NCI-H1417 (cell line): ENCODE measurements at places on chromosomes 5 and 9.

DNA sequence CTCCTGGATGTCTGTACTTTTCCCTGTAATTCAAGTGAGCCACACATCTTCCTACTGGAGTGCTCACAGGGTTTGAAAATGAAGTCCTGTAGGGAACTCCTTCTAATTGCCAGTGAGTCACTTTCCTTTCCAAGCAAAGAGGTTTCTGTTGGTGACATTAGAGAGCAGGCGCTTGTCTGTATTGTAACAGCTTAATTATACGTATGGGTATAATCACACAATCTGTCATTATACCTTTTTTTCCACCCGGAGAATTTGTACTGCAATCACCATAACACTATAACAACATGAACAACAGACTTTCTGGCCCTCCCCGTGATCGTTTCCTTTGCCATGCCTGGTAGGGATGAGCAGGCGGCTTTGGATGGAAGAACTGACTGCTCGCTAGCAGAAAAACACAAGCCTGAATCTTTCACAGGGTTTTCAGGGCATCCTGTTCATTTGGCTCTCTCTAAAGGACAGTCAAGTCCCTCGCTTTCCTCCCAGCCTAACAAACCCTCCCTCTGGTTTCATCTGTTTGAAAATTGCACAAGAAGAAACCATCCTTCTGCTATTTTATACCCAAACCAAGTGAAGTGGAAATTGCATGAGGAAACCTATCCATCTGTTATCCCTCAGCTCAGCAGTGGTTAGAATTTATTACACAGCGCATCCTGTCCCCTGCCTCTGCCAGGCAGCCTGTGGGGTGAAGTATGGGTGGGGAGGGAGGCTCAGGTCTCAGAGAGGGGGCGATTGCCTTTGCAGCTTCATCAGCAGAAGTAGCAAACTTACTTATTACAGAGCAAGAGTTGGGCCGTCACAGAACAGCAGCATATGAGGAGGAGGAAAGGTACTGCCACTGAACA lies 307.0 kb upstream of the TLE4 start:
- no peak for DNase-seq

- no peak for DNase-seq
These were observed 12.5 kb downstream of the ZNF354B start for GRCh38 chr5:178872302-178872701.

- no peak for DNase-seq
These were observed 61.2 kb upstream of the MAP1B start for GRCh38 chr5:72046106-72046505.

DNA sequence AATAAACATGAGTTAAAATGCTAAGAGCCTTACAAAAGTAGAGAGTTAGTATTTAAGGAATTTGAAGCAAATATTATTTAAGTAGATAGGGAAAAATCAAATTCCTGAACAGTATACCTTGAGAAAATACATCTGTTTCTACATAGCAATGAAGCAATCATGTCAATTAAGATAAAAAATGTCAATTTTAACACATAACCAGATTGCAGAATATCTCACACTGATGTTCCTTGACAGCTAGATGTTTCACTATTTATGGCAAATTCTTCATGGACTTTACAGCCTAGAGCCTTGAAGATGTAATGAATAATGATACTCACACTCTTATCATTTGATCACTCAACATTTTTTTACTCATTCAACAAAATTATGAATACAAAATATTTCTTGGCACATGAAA lies 708.2 kb upstream of the PTPRD start:
- no peak for DNase-seq

- no peak for DNase-seq
These were observed 71.9 kb downstream of the RALGPS1 start for GRCh38 chr9:126986506-126986951.

DNA sequence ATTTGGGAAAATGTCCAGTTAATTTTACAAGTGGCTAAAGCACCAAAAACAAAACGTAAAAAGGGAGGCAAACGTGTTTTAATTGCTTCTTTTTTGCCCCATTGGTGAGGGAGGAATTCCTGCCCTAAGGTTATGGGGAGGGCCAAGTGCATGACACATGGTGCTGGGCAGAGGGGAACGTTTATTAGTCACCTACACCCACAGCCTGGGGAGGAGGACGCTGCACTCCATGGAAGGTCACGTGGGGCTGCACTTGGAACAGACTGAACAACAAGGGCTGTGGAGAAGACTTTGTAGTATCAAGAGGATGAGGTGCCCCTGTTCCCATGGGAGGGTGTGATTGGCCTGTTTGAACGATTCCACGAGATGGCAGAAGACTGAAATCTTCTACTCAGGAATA lies 13.7 kb upstream of the ADAMTS16 start:
- no peak for DNase-seq

DNA sequence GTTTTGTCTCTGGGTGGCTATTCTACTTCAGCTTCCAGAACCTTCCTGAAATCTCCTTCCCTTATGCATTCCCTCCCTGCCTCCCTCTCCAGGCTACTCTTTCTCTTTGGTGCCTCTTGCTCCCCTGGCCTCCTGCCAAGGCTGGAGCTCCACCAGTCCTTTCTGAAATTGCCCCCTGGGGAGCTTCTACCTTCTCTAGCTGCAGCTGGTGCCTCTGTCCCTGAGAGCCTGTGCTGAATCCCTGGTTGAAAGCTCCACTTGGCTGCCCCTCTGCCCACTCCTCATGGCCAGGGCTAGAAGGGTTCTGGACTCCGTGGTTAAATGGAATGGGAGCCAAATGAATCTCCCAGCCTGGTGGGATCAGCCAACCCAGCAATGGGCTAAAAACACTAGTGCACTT lies 80.1 kb downstream of the COL15A1 start:
- DNase-seq = peak; percentile 72

GRCh38 chr5:137487600-137487999 lies 11.5 kb downstream of the SPOCK1 start:
- DNase-seq = no peak

GRCh38 chr9:19481121-19481870 lies 72.5 kb downstream of the ACER2 start:
- no peak for DNase-seq

DNA sequence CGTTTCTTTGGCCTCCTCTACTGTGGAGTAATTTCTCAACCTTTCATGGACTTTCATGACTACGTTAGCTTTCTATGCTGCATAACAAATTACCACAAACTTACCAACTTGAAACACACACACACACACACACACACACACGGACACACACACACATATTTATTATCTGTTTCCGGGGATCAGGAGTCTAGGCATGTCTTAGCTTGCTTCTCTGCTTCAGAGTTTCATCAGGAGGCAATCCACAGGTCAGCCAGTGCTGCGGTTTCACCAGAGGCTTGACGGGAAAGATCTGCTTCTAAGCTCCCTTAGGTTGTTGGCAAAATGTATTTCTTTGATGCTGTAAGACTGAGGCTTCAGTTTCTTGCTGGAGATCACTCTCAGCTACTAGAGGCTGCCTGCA lies 59.0 kb upstream of the C9orf72 start:
- DNase-seq = no peak

DNA sequence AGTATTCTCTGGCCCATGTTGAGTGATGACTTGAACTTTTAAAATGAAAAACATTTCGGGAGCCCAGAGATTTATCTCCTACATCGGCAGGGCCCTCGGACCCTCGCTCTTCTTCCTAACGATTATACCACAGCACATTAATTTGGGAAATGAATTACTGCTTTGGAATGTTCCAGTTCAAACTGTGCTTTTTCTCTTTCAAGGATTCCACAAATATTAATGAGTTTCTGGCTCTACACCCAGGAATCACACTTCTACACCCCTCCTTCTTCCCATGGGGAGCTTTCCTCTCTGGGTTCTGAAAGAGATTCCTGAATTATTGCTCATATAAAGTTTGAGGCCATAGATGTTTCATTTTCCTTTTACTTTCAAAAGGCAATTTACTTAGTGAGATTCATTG lies 41.2 kb downstream of the NSG2 start:
- no peak for DNase-seq

- no peak for DNase-seq
These were observed 46.2 kb upstream of the KIF2A start for GRCh38 chr5:62259699-62260250.

- no peak for DNase-seq
These were observed 6.3 kb upstream of the UNC5A start for GRCh38 chr5:176803943-176804498.

GRCh38 chr9:86947146-86948073 lies at the start of gene GAS1:
Gene GAS1, minus strand, starts transcription at chr9:86947506. Its CDS starts 727 bp downstream, at chr9:86946779.
- DNase-seq = no peak

DNA sequence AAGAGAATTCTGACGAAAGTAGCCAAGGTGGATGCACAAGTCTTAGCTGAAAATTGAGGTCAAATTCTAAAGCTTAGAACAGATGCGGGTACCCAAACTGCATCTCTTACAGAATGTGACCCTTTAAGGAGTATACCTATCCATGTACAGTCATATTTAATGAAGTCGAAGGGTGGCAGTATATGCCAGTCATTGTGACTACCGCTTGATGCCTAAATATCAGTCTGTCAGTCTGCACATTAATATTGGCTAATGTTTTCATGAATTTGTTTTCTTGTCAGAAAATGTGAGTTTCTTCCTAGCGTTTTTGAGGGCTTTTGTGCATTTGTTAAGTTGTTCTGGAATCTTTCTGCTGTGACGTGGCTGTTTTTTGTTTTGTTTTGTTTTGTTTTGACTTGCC lies 264.5 kb upstream of the ELAVL2 start:
- peak; percentile 1 for DNase-seq

GRCh38 chr9:77133011-77133410 lies 44.3 kb upstream of the VPS13A start:
- no peak for DNase-seq

DNA sequence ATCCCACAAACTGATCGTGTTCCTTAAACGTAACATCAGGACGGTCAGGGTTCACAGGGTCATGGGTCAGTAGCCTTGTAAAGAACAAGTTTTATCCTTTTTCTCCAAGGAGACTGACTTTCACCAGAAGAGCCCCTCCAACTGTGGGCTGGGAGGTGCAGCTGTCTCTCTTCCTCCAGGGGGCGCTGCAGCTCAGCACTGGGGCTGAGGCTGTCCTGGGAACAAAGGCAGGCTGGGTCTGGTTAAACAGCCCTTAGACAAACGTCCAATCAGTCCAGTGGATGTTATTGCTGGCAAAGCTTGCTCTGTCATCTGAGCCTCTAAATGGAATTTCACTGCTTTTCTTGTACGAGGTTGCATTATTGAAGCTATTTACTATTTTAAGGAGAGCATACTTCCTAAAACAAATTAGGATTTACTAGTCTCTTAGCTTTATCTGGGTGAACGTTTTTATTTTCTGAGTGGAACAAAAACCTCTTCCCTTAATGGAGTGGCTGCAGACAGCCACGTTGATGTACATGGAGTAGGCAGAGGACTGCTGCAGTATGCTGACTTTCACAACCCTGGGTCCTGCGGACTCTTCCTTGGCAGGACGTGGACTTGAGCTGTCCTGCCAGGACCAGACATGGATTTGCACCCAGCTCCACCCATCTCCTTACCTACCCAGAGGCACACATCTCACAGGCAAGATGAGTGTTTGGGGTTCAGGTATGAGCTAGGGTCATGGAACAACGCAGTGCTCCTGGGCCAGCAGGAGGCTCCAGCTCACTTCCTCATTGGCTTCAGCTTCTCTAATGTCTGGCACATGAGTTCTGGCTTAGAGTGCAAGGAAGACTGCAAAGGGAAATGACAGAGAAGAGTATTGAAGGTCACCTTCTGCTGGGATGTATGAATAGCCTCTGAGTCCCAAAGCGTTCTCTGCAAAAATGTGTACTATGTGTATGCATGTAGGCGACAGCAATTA lies 7.8 kb downstream of the EXOSC2 start:
- peak; percentile 29 for DNase-seq

GRCh38 chr9:6838158-6838557 lies 80.4 kb downstream of the KDM4C start:
- no peak for DNase-seq

- DNase-seq = peak; percentile 94
These were observed 70.8 kb upstream of the UNC5A start for GRCh38 chr5:176739461-176740051.

GRCh38 chr5:7325975-7326913 lies 69.7 kb upstream of the ADCY2 start:
- DNase-seq = no peak

DNA sequence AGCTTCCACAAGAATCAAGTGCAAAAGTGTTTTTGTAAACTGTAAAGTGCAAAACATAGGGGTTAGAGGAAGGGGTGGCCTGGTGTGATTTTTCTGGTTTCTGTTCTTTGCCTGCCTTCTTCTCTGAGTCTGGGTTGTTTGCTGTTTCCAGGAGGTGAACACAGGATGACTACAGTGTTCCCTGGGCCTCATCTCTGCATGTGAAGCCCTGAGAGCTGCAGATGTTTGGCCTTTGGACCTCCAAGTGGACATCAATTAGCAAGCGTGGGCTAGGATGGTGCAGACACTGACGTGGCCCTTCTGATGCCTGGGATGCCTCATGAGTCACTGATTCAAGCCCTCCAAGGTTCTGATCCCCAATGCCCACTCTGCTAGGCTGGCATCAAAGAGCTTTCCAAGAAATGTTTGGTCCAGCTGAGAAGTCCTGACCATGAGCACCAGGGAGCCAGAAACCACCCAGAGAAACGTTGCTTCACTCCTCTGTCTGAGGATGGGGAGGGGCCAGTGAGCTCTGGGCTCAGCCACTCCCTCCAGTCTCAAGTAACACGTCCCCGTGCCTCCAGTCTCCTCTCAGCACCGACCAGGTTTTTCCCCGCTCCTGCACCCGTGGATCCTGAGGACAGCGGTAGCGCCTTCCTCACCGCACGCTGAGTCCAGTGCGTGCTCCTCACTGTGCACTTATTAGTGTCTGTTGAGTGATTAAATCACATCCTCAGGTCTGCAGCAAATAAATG lies 7.6 kb downstream of the IL9 start:
- DNase-seq = no peak

- DNase-seq = no peak
These were observed 29.4 kb upstream of the GDNF start for GRCh38 chr5:37869216-37869615.

DNA sequence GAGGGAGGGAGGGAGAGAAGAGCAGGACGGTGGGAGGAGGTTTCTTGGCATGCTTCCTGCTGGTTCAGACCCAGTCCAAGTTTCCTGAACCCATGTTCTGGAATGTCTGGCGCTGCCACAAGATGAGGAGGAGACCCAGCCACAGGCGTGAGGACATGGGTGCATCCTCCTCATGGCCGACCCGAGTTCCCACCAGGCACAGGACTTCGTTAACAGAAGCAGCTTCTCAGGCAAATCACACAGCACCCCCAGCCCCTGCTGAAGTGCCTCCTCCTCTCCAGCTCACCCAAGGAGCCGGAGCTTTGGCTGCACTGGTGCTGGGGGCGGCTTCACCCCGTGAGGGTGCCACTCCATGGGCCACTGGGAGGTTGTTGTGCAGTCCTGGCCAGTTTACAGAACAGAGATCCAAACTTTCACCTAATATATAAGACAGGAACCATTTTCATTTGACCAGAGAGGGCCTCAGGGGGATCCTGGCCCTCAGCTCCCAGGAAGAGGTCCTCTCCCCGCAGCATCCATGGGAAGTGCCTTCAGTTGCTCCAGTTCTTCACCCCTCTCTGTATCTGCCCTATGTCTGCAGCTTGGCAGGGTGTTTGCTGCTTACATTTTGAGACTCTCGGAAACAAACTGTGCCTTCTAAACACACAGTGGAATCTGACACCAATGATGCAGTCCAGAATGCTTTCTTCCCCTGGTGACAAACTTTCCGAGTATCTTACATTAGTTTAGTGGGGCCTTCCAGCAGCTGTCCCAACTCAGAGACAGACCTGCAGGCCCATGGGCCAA lies 10.2 kb upstream of the NKD2 start:
- DNase-seq = no peak
